ENCODE measurements at places on chromosomes 3 and 15.

GRCh38 chr3:111738238-111738637, 120.8 kb upstream of the PHLDB2 start:
- DNase-seq = no peak

- no peak for DNase-seq
Observed at GRCh38 chr3:26237036-26237682, 385.4 kb upstream of the LRRC3B start.

DNA sequence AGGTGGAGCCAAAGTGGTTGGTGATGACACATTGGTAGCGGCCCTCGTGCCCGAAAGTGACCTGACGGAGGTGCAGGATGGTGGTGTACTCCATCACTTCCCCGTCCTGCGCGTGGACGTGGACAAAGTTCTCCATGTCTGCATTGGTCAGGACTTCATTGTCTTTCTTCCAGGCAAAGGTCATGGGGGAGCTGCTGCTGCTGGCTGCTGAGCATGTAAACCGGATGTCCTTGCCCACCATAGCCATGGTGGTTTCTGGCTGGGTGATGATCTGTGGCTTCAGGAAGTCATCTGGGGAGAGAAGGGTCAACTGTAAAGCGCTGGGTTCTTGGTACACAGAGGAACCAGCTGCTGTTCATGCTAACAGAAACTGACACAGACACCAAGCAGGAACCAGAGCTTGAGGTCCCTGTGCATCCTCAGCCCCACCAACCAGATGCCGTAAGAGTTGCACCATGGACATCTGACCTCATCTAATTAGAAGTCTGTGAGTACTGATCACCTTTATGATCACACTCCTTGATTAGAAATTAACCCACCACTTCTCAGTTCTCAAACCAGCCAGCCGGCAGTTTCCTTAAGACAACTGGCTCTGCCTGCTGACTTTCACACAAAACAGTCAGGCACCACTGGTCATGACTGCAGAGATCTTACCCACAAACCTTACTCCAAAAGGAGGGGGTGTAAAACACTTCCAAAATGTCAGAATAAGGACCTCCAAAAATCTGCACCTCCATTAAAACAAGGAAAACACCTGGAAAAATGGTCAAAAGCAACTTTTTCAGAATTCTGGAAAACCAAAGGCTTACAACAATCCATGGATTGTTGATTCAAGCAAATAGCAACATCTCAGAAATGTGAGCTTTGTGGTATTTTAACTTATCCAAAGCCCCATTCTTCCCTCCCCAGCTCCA, 114.6 kb downstream of the LRIG1 start:
- DNase-seq = no peak

DNA sequence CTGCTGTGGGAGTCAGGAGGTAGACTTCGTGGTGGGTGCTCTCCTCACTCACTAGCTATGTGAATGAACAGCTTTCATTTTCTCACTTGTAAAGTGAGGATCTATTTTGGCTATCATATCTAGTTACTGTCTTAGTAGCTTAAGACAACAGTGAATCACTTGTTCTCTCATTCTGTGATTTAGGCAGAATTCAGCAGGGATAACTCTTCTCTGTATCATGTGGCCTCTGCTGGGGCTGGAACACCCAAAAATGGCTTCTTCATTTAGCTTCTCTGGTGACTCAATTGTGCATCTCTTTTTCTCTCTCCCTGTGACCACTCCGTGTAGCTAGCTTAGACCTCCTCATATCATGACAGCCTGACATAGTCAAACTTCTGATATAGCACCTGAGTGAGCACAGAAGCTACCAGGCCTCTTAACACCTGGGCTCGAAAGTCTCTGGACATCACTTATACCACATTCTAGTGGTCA, 68.4 kb downstream of the BFSP2 start:
- DNase-seq = peak; percentile 24

- no peak for DNase-seq
Observed at GRCh38 chr3:58036293-58037032, 28.2 kb downstream of the FLNB start.

GRCh38 chr3:171401432-171401831, 58.8 kb downstream of the TNIK start:
- DNase-seq = no peak

DNA sequence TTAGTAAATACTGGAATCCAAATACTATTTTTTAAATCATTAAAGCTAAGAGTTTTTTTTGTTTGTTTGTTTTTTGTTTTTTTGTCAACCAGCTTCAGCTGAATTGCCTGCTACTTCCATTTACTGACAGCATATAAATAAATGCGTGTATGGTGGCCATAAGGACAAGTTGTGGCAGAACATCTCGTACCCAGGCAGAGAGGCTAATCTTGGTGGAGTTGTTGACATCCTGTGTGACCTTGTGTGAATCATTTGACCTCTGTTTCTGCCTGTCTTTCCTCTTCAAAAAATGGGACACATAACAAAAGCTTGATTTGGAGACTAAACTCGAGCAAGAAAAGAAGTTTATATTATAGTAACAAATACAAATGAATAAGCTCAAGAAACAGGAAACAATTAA, 734.2 kb downstream of the MCTP2 start:
- peak; percentile 4 for DNase-seq

DNA sequence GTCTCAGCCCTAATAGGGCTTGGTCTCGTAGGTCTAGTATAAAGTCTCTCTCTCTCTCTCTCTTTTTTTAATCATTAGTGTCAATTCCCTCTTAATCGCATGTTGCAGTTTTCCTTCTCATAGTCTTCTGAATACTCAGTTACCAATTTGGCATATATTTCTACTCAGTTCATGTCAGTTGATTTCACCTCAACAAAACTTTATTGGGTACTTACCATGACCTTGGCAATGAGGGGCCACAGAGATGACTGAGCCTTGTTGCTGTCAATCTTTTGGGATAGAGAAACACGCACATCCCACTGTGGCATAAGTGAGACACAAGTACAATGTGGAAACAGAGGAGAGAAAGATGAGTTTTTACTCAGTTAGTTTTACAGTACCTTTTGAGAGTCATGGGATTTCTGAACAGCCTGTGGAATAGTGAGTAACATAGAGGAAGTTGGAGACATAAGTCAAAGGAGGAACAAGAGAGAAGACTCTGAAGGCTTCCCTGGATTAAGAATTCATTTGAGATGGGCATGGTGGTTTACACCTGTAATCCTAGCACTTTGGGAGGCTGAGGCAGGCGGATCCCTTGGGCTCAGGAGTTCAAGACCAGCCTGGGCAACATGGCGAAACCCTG, 150.2 kb upstream of the CBLB start:
- no peak for DNase-seq

DNA sequence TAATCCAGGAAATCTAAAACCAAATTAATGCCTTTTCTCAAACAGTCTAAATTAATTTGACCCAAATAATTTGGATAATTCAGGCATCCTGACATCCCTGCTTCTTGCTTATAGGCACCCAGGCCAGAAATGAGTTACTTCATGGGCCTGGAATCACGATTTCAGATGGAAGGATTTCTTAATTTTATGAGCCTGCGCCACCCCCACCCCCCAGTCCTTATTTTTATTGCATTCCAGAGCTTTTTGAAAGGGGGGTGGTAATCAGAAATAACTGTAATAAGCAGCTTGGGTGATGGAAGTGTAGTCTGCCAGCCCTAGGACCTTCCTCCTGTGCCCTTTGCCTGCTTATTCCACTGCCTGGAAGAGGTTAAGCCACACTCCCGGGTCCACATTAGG, 1.3 kb downstream of the AP2M1 start:
- DNase-seq = no peak

GRCh38 chr15:37015035-37015434, 85.3 kb downstream of the MEIS2 start:
- DNase-seq = no peak

DNA sequence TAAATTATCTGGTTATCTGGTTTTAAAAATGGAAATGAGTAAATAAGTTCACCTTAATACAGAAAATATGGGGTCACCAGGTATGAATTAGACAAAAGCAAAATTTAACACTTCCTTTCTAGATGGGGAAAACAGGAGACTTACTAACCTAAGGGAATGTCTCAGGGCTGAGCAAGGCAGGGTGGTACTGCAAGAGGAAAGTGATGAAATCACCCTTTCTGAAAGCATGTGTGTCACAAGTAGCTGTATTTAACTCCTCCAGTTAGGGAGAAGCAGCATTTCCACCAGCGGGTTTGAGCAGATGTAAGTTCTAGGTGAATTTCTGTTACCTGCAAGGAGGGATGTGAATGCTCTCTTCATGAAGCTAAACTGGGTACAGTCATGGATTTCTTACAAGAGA, 629.1 kb downstream of the MECOM start:
- no peak for DNase-seq

DNA sequence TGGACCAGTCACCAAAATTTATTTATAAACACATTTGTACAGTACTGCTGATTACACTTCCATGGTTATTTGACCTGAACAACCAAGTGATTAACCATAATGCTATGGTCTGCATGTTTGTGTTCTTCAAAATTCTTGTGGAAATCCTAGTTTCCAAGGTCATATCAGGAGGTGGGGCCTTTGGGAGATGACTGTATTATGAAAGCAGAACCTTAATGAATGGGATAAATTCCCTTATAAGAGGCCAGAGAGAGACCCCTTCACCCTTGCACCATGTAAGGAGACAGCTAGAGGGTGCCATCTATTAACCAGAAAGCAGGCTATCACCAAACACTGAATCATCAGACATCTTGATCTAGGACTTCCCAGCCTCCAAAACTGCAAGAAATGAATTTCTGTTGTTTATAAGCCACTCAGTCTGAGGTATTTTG, 1.9 kb downstream of the SCAPER start:
- peak; percentile 35 for DNase-seq

DNA sequence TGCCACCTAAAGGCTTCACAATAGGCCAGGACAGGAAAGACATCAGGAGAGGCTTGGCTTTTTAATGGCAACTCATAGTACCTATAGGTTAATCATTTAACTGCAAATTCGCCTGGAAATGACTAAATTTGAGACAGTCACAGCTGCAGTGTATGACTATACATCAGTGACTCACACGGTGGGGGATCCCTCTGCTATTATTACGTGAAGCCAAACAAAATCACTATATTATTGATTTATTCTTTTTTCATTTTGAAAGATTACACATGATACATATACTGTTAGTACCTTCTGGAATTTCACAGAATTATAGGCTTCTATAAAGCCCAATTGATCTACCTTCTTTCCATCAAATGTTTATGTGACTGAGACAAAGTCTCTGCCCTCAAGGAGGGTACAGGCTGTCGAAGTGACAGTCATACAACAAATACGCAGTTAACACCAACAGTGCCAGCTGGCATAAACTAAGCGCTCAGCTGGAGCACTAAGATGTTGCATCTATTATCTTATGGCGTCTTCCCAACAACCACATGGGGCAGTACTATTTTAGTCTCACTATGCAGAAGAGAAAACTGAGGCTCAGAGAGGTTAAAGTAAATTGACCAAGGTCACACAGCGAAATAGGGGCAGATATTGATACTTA, 82.0 kb upstream of the LMOD3 start:
- no peak for DNase-seq

GRCh38 chr3:189789432-189789831, 158.2 kb downstream of the TP63 start:
- no peak for DNase-seq

- DNase-seq = peak; percentile 35
Observed at GRCh38 chr15:81575436-81576123, 201.6 kb upstream of the TMC3 start.

GRCh38 chr3:141280086-141280485, 48.5 kb downstream of the PXYLP1 start:
- peak; percentile 52 for DNase-seq

- no peak for DNase-seq
Observed at GRCh38 chr15:59976480-59977271, 27.4 kb upstream of the FOXB1 start.

DNA sequence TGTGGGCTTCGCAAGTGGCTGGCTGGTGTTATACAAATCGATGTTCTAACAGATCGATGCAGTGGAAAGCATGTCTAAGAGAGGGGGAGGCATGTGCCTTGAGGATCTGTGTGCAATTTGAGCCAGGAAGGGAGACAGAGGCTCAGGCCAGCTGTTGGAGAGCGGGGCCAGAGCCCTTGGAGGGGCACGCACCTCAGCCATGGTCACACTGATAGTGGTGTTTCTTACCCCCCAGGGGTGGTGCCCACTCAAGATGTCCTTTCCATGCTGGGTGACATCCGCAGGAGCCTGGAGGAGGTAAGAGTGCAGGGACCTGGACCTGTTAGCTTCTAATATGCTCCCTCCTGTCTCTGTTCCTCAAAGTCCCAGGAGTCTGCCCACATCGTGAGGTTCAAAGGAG, 3.8 kb upstream of the ABTB1 start:
- DNase-seq = no peak

DNA sequence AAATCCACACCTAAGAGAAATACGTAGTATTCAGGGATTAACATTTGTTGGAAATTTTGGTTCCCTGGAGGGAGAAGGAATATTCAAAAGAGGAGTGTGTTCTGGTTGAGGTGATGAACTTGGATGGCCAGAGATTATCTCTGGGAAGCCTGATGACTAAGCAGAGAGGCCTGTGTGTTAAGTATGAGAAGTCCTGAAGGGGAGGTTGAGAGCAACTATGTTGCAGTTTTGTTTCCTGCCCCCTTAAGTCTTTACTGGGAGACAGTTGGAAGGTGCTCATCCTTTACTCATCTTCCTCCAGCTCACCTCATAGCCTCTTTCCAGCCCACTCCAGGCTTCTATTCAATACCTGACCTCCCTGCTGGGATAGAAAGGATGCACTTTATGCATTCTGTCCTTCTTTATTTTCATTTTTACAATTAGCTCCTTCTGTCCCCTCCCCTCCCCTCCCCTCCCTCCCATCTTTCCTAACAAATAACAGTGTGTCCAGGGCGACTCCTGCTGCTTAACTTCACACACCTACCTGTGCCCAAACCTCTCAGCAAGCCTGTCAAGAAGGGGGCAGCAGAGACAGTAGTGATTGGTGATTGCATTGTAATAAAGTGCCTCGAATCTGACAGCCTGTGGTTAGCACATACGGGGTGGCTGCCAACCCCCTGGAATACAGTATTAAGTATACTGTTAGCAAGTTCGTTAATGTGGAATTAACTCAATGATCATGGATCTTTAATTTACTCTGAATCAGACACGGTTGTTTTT, 11.9 kb downstream of the RAP2B start:
- peak; percentile 60 for DNase-seq

DNA sequence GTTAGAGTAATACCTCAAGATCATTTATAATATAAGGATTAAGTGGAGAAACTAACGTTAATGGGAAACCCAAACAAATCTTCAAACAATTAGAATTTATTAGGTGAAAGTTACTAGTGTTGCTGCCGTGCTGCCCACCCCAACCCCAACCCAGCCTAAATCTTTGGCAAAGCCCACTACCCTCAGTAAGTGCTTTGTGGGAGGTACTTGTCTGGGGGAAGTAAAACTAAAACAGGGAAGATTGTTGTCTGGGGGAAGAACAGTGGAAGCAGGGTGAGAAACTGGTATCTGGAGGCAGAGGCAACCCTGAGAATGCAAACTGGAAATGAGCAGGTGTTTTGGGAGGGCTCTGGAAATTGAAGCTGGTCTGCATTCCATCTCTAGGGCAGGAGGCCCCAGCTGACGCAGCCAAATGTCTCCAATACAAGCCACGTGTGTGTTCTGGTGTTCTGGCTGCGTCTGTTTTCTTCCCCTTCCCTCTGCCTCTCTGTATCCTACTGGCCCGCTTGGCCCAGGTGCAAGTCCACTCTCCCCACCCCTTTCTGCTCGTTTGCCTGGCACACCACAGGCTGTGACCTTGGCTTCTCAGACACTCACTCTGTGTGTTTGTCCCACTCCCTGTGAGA, 32.7 kb downstream of the FEM1B start:
- no peak for DNase-seq

Measured in brain microvascular endothelial cell (primary cell).